ENCODE measurements at places on chromosomes 12 and 14.

- DNase-seq: no peak
These were observed 816.8 kb downstream of the NRXN3 start for GRCh38 chr14:78986989-78987388.

DNA sequence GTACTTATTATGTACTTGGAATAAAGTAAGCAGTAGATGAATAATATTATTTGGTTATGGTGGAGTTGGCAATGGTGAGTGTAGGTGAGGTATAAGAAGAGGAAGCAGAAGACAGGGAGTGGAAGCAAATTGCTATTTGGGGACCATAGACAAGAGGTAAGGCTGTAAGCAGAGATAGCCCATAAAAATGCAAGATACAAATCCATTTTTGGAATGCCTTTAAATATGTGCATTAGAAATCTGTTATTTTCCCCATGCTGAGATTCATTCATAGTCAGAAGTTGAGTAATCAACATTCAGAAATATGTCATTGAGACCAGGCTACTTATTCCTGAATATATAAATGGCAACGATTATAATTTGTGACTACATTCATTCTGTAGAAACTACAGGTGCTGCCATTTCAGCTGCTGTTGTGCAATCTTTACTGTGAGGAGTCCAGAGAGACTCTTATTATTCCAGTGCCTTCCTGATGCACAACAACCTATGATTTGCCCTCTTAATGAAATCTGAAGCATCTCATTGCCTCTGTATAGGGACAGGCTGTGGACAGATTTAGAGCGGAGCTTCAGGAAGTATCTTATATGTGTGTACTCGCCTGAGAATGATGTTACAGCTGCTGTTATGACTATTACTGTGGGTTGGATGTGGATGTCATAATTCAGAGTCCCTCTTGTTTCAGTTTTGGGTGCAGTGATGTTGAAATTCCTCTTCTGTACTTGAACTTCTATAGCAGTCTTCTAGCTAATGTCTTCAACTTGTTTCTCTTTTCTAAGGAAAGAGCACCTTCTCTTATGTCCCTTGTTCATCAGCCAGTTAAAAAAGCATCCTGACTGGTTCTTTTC, 173.8 kb downstream of the NAV3 start:
- DNase-seq: no peak

GRCh38 chr14:33510991-33511390, 439.9 kb downstream of the EGLN3 start:
- no peak for DNase-seq

GRCh38 chr14:65193916-65194590, 91.7 kb upstream of the MAX start:
- DNase-seq: no peak

GRCh38 chr14:86646696-86647690, 1117.0 kb downstream of the FLRT2 start:
- DNase-seq: no peak

DNA sequence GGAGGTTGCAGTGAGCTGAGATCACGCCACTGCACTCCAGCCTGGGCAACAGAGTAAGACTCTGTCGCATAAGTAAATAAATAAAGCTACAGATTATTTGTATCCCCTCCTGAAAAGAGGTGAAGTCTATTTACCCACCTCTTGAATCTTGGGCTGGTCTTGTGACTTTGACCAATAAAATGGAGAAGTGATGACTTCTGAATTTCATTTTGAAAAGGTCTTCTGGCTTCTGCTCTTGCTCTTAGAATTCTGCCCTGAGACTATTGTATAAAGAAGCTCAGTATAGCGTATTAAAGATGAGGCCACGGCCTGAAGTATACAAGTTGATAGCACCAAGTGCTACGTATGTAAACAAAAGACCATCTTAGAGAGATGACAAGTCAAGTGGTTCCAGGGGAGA, 88.3 kb upstream of the AMN1 start:
- DNase-seq: no peak

GRCh38 chr12:96208346-96208745, 14.2 kb downstream of the ELK3 start:
- no peak for DNase-seq

DNA sequence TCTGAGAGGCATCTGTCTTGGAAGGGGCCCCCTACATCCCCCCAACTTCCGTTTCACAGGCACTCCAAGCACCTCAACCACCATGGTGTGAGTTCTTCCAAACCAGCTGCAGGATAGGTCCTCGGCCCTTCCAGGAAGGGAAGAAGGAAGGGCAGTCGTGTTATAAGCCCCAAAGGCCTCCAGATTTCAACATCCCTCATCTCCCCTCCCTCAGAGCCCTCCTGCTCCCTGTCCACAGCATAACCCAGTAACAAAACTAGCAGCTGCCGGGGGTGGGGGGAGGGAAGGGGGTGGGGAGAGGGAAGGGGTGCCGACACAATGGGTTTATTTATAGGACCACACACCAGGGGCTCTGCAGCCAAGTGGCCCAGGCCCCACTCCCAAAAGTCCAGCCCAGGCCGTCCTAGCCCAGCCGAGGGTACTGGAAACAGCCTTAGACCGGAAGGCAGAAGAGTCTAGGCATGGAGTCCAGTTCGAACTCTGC, 18.3 kb downstream of the NCKAP5L start:
- no peak for DNase-seq

DNA sequence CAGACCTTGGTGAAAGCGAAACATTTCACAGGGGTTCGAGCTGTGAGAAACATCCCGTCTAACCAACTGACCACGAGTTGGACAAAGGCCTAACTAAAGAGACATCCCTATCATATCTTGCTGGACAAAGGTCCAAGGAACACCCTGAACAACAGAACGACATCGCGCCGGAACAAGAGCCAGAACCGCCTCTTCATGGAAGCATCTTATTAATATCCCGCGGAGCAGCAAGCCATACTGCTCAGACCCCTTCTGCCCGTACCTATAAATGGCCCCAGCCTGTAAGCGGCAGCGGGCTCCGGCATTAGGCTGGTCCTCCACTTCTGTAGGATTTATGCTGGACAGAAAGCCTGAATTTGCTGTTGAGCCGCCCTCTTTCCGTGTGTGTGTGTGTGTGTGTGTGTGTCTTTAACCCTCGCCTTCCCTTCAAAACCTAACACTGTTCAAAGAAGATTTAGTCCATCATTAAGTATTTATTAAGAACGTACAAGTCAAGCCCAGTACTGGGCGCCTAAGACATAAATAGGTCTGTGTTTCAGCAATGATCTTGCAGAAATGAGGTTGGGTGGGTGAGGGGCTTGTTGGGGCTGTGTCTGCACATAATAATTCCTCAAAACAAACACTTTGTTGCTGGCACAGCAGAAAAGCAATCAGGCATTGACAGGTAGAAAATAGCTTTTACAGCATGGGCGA, 1.9 kb downstream of the SLC6A15 start:
- no peak for DNase-seq

- DNase-seq: no peak
These were observed 2.9 kb downstream of the KRT79 start for GRCh38 chr12:52831251-52831650.

DNA sequence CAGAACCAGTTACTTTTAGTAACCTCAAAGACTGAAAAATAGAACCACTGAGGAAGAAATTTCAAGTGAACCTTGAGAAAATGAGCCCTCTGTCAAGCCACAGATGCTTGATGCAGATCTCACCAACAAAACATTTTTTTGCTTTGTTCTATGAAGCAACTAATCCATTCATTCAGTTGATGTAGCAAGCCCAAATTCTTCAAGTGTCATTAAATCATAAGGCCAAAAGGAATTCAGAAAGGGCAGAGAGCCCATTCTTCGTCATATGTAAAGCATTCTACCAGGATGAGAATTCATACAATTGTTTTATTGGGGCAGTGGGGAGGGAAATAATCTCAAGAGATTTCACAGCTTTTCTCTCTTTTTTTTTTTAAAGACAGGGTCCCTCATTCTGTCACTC, 218.0 kb upstream of the RGS6 start:
- no peak for DNase-seq

DNA sequence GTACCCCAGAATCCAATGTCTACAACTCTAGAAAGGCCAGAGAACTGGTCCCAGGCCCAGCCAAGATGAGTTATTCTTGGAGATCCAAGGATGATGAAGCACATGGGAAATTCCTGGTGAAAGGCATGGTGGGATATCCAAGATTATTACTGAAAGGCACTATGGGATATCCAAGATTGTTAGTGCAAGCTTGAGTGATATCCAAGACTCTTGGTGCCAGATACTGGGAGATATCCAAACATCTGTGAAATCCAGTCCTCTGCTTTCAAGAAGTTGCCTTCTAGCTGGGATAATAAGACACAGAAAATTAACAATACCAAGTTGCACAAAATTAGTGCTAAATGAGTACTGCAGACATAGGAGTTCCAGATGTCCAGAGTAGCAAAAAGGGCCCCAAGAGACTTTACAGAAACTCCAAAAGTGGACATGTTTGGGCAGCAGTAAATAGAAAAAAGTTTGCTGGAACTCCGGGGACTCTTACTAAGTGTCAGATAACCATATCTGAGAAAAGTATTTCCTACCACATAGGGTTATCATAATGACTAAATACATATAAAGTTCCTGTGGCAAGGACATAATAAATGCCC, 34.6 kb downstream of the PHLDA1 start:
- no peak for DNase-seq

GRCh38 chr14:65392296-65392695, 20.2 kb upstream of the FUT8 start:
- no peak for DNase-seq

GRCh38 chr12:115820656-115821055, 456.8 kb downstream of the MED13L start:
- no peak for DNase-seq

DNA sequence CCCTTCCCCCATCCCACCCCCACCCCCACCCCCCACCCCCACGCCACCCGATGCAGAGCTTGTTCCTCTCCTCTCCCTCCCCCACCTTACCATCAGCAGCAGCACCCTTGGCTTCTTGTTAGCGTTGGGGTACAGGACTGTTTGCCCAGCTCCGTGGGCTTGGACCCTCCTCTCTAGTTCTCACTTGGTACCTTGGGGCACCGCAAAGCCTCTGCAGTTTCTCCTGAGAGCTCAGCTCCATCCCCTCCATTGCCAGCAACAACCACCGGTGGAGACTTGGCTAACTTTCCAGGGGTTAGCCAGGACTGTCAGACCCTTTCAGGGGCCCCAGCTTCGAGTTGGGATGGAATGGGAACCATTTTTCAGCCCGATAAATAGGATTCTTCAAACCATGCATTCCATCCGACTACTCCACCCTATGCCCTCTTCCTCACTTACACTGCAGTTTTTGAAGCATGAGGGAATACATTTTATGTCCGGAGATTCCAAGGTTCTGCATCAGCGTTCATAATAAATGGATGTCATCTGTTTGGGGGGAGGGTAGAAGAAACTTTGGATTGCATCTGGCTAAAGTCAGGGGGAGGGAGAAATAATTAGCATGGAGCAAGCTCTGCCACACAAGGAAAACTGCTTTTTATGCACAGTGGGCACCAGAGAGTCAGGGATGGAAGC, 1.1 kb downstream of the SCN8A start:
- no peak for DNase-seq

- no peak for DNase-seq
These were observed 35.6 kb downstream of the TMEM120B start for GRCh38 chr12:121748218-121748570.

- no peak for DNase-seq
These were observed 204.5 kb downstream of the PHLDA1 start for GRCh38 chr12:75827061-75827460.

GRCh38 chr12:131900397-131900796, 6.0 kb downstream of the ULK1 start:
- DNase-seq: no peak

DNA sequence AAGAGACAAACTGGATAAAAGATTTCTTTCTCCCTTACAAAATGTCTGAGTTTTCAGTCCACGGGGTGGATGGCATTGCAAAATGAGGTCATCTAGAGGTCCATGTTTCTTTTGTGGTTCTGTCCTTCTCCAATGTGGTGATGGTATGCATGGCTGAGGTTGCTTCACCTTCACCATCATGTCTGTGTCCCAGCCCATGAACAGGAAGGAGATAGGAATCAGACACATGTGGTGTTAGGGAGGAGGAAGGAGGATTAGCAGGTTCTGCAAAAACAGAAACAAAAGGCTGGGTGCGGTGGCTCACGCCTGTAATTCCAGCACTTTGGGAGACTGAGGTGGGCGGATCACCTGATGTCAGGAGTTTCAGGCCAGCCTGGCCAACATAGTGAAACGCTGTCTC, 11.0 kb upstream of the AEBP2 start:
- DNase-seq: no peak
